ENCODE measurements at places on chromosomes 1 and 21.

DNA sequence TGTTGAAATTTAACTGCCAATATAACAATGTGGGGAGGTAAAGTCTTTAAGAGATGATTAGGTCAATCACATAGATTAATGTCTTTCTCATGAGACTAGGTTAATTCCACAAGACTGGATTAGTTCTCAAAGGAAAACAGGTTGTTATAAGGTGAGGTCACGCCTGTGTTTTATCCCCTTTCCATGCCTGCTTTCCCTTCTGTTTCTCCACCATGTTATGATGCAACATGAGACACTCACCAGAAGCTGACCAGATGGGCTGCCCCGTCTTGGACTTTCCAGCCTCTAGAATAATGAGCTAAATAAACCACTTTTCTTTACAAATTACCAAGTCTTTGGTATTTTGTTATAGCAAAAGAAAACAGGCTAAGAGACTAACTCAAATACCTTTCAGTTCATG is 70.8 kb downstream of the DDAH1 start:
- DNase-seq, result peak; percentile 39

DNA sequence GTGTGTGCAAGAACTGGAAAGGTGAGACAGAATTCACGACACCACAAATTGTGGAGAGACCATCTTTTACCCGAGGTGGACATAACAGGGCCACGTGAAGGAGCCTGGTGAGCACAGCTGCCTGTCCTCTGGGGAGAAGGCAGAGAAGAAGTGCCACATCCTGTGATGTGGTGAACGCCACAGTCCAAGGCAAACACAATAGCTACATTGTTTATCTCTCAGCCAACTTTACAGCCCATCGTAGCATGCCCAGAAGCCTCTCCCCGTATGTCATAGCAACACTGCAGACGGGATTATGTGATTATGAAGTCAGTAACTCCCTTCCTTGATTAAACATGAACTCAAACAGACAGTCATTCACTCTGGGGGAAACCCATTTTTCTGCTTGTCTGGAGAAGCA is 612.2 kb downstream of the SMYD3 start:
- no peak for DNase-seq

DNA sequence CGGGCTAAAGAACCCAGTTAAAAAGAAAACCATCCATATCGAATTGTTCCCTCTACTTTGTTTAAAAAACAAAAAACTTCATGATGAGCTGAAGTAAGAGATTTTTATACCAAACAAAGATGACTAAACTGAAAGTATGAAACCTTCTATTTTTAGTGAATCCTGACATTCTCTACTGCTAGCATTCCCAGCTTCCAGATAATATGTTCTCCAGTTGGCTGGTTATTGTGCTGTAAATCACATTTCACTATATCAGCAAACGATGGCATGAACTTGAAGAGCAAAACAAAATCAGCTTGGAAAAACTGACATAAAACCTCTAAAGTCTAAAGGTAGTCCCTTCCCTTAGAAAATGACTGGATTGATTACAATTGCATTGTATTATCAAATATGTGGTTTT is 68.1 kb upstream of the APP start:
- no peak for DNase-seq

DNA sequence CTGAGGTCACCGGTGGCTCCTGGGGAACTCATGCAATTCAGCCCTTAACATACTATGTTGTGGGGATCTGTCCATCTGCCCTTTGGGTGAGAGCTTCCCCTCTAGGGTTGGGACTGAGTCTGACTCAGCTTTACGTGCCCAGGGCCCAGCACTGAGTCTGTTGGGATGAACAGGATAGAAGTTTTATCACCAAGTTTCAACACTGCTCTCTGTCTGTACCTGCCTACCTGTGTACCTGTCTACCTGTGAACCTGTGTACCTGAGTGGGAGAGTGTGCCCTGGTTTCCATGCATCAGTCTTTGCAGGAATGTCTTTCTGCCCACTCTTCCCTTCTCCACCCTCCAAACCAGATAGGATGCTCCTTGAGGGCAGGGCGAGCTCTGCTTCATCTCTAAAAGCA is 90.6 kb upstream of the POU3F1 start:
- no peak for DNase-seq

GRCh38 chr1:178189814-178190213 is 95.9 kb downstream of the RASAL2 start:
- DNase-seq, result peak; percentile 36

- DNase-seq, result peak; percentile 63
These were observed 17.9 kb downstream of the CAPZA1 start for GRCh38 chr1:112637254-112638109.

DNA sequence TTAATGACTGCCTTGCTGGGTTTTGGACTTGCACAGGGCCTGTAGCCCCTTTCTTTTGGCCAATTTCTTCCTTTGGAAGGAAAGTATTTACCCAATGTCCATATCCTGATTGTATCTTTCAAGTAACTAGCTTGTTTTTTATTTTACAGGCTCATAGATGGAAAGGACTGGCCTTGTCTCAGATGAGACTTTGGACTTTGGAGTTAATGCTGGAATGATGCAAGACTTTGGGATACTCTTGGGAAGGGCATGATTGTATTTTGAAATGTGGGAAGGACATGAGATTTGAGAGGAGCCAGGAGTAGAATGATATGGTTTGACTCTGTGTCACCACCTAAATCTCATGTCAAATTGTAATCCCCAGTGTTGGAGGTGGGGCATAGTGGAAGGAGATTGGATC is 140.1 kb downstream of the C1orf94 start:
- DNase-seq, result no peak

DNA sequence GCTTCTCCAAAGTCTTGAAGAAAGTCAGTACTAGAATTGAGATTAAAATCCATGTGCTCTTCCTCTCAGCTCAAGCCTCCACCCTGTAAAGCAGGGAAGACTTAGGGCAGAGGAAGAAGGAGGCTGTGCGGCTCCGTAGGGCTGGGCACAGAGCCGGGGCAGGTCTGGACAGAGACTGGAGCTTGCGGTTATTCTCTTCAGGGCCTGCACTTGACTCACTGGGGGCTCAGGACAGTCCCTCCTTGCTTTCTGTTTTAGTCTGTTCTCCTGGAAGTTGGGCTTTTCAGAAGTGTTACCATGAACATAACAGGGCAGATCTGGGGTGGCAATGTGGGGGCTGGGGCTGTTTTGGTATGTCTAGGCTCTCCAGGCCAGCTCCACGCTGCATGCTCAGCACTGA is 21.6 kb upstream of the TRABD2B start:
- DNase-seq, result no peak

- no peak for DNase-seq
These were observed 62.9 kb upstream of the ERG start for GRCh38 chr21:38561205-38561604.

GRCh38 chr1:23478896-23479665 is 4.9 kb downstream of the ASAP3 start:
- DNase-seq, result peak; percentile 91

GRCh38 chr1:95095833-95096217 is 21.3 kb upstream of the TLCD4 start:
- peak; percentile 30 for DNase-seq

DNA sequence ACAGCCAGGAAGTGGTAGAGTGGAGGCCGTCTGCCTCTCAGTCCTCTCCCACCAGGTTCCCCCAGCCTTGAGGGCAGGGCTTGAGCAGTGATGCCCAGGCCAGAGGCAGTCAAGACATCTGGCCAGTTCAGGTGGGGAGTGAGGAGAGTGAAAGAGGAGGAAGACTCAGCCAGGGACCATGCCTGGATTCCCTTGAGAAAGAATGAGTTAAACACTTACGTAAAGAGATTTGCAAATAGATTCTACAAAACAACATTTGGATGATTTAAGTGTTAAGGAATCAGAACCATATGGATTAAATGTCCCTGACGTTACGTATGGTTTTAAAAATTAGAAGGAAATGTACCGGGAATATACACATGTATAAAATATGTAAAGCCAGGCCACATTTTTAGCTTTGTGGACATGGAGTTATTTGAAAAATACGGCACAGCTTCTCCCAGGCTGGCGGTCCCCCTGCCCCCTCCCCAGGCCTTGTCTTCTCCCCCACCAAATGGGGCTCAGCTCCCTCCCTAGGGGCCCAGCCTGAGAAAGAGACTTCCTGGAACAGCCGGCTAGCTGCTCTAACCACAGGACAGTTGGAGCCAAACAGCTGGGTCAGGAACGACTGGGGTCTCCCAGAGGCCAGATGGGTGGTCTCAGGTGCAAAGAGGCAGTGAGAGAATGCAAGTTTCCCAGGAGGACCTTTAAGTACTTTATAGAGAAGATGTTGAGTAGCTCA is 188.3 kb upstream of the EDN2 start:
- peak; percentile 78 for DNase-seq

DNA sequence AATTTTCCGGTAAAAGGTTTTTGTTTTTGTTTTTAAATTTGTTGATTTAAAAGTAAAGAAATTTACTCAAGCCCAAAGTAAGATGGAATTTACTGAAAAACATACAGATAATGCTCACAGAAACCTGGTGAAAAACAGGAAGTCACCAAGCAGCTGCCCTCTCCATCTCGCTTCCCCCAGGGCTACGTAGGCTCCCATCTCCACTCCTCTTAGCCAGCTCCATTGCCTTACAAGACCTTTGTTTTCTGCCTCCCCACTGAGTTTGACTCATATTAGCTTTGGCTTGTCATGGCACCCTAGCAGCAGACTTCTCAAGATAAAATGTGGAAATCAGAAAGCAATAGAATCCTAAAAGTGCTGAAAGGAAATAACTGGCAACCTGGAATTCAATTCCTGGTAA is 57.9 kb downstream of the PHTF1 start:
- peak; percentile 34 for DNase-seq

GRCh38 chr1:199859491-199859933 is 168.0 kb upstream of the NR5A2 start:
- peak; percentile 94 for DNase-seq

DNA sequence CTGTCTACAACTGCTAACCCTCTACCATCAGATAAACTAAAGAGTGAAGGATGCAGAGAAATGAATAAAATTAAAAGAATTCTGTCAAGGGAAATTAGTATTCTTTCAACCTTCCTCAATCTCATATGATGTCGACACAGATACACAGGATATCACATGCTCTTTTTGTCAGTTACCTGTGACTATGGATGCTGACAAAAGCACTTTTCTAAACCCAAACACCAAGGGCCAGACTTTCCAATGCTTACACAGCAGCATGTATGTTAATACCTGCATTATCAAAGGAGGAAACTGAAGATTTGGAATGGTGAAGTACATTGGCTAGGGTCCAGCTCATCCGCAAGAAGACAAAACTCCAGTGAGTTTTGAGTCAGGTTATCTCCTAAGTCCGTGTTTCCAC is 294.0 kb downstream of the SMYD3 start:
- DNase-seq, result no peak

DNA sequence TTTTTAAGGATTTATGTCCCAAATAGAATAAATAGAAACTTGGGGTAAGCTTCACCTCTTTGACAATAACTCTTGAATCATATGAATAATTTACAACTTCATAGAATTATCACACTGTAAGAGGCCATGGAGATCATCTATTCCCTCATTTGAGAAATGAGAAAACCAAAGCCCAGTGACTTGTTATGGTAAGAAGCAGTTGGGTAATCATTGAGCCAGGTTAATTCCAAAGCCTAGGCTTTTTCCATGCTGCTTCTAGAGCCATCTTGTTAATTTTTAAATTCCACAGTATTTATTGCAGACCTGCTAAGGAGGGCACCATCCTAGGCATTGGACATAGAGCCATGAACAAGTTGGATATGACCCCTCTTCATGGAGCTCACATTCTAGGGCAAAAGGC is 160.5 kb downstream of the CDC7 start:
- DNase-seq, result no peak

DNA sequence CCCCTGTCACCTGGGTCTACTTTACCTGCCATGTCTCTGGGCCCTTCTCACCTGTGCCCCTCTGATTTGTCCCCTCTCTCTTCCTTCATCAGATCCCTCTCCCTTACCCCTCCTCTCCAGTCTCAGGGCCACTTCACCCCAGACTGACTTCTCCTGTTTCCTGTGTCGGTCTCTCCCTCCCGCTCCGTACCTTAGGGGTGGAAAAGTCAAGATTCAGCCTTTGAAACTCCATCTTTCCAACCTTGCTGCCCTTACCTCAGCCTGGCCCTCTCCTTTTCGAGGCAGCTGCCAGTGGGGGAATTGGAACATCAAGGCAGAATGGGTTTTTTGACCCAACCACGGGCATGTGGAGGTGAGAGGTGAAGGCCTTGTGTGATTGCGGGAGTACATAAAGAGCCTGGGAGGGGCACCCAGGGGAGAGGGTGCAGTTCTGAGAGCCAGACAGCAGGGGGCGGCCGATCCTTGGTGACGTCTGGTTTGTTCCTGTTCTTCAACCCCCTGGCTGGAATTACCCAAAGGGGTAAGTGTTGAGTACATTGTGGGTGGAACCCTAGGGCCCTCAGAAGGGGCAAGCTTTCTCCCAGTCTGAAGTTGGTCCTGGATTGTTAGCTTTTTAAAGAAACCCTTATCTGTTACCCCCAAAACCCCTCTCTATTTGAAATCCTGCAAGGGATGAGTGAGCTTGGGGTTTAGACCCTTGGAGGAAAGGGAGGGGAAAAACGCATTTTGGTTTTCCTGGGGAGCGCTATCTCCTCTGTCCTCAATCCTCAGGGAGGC is 12.3 kb upstream of the DMBX1 start:
- peak; percentile 59 for DNase-seq

GRCh38 chr1:40399984-40400704 is 26.6 kb downstream of the SMAP2 start:
- no peak for DNase-seq

DNA sequence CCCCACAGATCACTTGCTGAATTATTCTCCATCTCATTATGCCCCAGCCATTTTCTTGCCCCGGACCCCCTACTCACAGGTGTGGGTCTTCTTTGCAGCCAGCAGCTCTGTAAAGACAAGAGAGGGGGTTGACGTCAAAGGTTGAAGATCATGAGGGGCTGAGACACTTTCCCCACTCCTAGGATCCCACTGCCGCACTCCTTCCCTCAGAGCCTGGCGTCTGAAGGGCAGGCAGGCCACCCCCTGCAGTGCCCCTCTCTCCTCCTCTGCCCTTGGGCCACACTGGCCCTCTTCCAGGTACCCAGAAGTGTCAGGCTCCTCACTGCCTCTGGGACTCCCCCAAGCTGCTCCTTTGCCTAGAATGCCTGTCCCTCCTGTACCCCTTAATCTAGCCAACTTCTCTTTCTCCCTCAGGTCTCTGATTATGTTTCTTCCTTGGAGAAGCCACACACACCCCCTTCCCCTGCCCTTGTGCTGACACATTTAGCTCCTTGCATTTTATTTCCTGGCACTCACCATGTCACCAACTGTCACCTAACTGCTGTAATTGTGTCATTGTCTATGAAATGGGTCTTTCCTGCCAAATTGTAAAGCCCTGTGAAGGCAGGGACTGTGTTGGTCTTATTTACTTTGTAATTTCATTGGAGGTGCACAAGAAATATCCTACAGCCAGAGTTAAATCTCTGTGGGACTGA is 2.1 kb downstream of the RORC start:
- no peak for DNase-seq

Measured in iris pigment epithelial cell (primary cell).